ENCODE measurements at places on chromosomes 1 and 21.

GRCh38 chr1:206930210-206930798 lies 8.6 kb upstream of the FCMR start:
- peak; percentile 43 for DNase-seq

GRCh38 chr1:223733898-223734852 lies 21.8 kb downstream of the CAPN2 start:
- no peak for DNase-seq

DNA sequence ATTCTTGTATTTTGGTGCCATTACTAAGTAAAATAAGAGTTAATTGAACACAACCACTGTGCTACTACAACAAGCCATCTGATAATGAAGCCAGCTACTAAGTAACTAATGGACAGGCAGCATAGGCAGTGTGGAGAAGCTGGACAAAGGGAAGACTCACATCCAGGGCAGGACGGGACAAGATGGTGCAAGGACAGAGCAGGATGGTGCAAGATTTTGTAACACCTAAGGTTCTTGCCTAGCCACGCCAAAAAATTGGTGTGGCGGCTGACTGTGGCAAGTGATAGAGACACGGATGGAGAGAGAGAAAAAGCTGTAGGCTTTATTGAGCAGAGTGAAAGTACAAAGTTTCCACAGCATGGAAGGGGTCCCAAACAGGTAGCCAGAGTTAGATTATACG lies 114.0 kb upstream of the VANGL1 start:
- DNase-seq, result no peak

GRCh38 chr1:10440305-10440704 lies 9.5 kb upstream of the CORT start:
- DNase-seq, result no peak

GRCh38 chr1:235098547-235098946 lies 30.1 kb downstream of the TOMM20 start:
- no peak for DNase-seq

- peak; percentile 49 for DNase-seq
Measured at GRCh38 chr1:156814571-156815260, 1.9 kb downstream of the SH2D2A start.

Data from CD4-positive, alpha-beta T cell treated with Interleukin-17A for 1 hour (primary cell).